ENCODE measurements at places on chromosomes 6 and 20.

DNA sequence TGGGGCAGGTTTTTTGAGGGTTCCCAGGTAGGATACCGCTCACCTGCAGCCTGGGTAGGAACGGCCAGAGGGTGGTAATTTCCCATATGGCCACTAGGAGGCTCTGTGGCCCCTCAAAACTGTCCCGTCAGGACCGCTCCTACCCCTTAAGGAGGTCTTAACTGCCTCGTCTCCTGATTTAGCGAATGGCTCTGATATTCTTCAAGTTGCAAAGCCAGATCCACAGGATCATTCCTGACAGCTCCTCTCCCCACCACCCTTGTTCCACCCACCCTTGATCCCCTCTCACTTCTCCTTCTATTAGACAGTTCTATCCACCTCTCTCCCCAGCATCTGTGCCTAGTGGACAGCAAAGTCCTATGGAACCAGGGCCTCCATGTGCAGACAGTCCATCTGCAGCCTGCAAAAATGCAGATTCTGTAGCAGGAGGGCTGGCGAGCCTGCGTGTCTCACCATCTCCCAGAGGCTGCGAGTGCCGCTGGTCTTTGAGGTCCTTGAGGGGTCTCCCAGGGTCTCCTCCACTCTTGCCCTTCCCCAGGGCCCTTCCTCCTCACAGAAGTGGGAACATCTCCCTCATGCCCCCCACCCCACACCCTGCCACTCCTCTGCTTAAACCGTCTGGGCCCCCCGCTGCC lies 34.3 kb upstream of the ZBP1 start:
- peak; percentile 41 for DNase-seq

- DNase-seq, result no peak
These were observed 52.4 kb upstream of the SIM1 start for GRCh38 chr6:100517106-100517505.

GRCh38 chr6:25997921-25998320 lies 35.3 kb downstream of the TRIM38 start:
- no peak for DNase-seq

DNA sequence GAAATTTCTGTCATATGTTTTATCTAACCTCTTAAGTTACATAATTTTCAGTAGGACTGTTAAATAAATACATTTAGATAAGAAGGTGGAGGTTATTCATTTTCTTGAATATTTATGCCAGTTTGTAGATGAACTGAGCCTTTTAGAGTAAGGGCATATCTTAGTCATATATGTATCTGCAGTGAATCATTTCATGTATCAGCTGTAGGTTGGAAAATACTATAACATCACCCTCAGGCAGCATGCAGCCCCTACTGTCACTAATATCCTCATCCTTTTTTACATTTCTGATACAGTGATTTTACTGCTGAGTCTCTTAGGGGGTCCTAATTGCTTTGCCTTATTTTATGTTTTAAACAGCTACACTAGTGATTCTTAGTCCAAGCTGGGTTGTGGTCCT lies 19.5 kb upstream of the SUMO4 start:
- DNase-seq, result no peak

- no peak for DNase-seq
These were observed 374.4 kb downstream of the UTRN start for GRCh38 chr6:144659202-144660182.

DNA sequence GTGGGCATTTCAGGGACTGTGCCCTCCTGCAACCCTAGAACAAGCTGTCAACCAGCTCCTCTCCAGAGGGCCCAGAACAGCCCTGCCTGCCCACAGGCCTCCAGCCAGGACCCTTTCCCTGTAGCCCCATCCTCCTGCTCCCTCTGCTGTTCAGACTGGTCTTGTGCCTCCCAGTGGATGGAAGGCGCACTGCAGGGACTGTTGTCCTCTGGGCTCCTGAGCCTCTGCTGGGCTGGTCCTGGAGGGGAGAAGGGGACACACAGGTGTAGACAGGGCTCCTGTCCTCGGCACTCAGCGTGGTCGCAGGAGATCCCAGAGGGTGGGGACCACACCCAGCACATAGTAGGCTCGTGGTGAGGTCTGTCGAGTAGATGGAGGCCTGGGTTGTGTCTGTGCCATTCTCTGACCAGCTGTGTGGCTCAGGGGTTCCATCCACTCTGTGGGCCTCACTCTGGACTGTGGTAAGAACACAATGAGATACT lies 11.5 kb downstream of the ITPR3 start:
- DNase-seq, result peak; percentile 35

All from activated T-cell treated with anti-CD3 and anti-CD28 coated beads for 1 hour (primary cell).